ENCODE measurements at places on chromosomes 2 and 18.

DNA sequence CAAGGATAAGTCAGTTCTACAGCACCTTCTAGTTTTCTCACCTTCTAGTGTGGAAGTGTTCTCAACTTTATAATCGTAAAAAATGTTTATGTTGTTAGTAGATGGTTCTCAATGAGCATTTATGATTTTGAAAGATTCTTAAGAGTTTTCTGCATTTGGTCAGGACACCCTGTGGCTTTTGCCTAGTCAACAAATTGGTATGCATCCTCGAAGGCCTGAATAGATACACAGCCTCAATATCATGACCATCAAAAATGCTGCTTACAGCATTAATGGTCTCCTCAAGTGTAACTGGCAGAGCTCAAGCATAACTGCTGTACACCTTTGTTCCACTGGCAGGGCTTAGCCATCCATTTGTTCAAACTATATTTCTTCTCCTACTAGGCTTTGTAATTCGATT lies 96.7 kb downstream of the CRACDL start:
- no peaks in the 10 kb centered on the region for H3K27me3 ChIP-seq
- H3K4me1 ChIP-seq: peaks cover 21% of the 10 kb centered on the region
- DNase-seq: no peak
- no peak overlapping the region for H3K4me3 ChIP-seq

- H3K4me1 ChIP-seq: peaks cover 82% of the 10 kb centered on the region
- H3K27me3 ChIP-seq: peaks cover 3% of the 10 kb centered on the region
- H3K36me3 ChIP-seq: no peaks in the 10 kb centered on the region
- H3K4me3 ChIP-seq: no peak overlapping the region
Measured at GRCh38 chr2:181847702-181848101, 43.8 kb upstream of the ITPRID2 start.

DNA sequence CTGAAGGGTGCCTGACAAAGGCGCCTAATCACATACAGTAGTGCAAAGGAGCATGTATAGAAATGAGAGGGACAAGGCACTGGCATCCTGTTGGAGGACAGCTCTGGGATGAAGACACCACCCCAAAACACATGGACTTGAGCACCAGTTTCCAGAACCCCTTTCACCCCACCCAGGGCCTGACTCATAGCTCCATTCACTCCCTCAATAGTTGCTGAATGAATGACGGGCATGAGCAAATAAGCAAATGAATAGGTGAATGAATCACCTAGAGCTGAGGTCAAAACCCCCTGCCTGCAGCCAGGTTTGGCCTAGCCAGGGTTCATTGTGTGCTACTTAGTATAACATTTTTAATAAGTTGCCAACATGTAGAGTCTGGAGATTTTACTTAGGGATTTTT lies 66.3 kb downstream of the NRP2 start:
- no peak overlapping the region for H3K27ac ChIP-seq
- no peak overlapping the region for H3K4me3 ChIP-seq
- no peak for DNase-seq
- peaks cover 85% of the 10 kb centered on the region for H3K36me3 ChIP-seq
- peaks cover 82% of the 10 kb centered on the region for H3K4me1 ChIP-seq

DNA sequence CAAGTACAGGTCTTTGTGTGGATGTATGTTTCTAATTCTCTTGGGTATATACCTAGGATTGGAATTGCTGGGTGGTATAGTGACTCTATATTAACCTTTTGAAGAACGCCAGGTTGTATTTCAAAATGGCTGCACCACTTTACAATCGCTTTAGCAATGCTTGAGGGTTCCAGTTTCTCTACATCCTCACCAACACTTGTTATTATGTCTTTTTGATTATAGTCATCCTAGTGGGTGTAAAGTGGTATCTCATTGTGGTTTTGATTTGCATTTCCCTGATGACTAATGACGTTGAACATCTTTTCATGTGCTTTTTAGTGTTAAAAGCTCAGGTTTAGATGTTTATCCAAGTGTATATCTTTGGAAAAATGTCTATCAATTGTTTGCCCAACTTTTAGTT lies 39.5 kb downstream of the CTIF start:
- peaks cover 43% of the 10 kb centered on the region for H3K4me1 ChIP-seq
- no peak overlapping the region for H3K4me3 ChIP-seq
- H3K27ac ChIP-seq: no peak overlapping the region
- H3K27me3 ChIP-seq: no peaks in the 10 kb centered on the region
- peaks cover 26% of the 10 kb centered on the region for H3K36me3 ChIP-seq
- DNase-seq: no peak

DNA sequence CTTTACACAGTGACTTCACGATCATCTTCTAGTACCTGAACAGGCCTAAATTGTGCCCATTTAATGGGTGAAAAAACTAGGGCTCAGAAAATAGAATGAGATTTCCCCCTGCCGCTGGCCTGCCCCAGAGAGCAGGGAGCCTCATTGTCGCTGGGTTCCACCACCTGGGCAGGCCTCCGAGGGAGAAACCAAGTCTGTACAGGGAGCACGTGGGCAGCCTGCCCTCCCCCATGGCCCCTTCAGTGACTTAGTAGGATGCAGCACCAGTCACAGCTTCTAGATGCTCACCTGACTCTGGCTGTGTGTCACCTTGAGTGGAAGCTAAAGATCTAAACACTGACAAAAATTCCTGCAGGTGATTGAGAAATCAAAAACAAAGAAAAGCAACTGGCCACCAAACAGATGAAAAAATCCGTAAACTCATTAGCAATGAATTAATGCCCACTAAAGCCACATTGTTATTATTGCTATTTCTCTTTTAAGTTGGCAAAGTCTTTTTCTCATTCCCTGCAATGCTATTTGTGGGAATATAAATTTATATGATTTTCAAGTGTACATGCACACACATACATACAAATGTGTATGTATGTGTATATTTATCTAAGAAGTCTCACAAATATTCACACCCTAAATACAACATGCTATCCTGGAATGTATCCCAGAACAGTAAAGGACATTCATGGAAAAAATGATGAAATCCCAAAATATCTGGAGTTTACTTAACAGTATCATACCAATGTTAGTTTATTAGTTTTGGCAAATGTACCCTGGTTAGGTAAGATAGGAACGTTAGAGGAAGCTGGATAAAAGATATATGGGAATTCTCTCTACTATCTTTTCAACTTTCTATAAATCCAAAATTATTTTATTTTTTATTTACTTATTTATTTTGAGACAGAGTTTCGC lies 18.7 kb upstream of the ASPRV1 start:
- no peaks in the 10 kb centered on the region for H3K36me3 ChIP-seq
- H3K27ac ChIP-seq: no peak overlapping the region

- no peak for DNase-seq
- H3K4me3 ChIP-seq: no peak overlapping the region
- no peaks in the 10 kb centered on the region for H3K4me1 ChIP-seq
- no peak overlapping the region for H3K27ac ChIP-seq
Measured at GRCh38 chr2:7748717-7749415, 831.7 kb downstream of the RNF144A start.

GRCh38 chr2:182066400-182067087 lies 80.9 kb downstream of the PPP1R1C start:
- no peak for DNase-seq
- no peak overlapping the region for H3K27ac ChIP-seq
- H3K36me3 ChIP-seq: no peaks in the 10 kb centered on the region
- no peaks in the 10 kb centered on the region for H3K27me3 ChIP-seq
- no peak overlapping the region for H3K4me3 ChIP-seq
- no peaks in the 10 kb centered on the region for H3K4me1 ChIP-seq

GRCh38 chr18:45666520-45666919 lies 51.2 kb downstream of the SLC14A2 start:
- no peak for DNase-seq
- H3K4me3 ChIP-seq: no peak overlapping the region
- no peaks in the 10 kb centered on the region for H3K36me3 ChIP-seq
- no peak overlapping the region for H3K27ac ChIP-seq

DNA sequence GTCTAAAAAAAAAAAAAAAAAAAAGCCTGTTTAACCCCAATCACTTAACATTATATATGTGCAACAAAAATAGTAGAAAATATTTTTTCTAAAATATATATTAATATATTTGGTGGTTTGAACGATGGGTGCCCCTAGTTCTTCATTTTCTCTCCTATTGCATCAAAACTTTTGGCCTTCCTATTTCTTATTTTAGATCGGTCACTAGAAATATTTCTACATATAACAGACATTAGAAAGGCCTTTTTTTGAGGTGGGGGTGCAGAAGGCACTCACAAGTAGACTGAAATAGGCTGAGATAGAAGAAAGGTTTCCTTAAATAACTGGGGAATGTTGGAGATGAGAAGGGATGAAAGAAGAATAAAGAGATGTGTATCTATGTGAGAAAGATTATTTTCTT lies 49.3 kb upstream of the AP1S3 start:
- H3K4me1 ChIP-seq: no peaks in the 10 kb centered on the region
- H3K36me3 ChIP-seq: peaks cover 67% of the 10 kb centered on the region
- H3K27ac ChIP-seq: no peak overlapping the region
- DNase-seq: no peak
- no peak overlapping the region for H3K4me3 ChIP-seq
- H3K27me3 ChIP-seq: no peaks in the 10 kb centered on the region

- no peaks in the 10 kb centered on the region for H3K4me1 ChIP-seq
- no peaks in the 10 kb centered on the region for H3K36me3 ChIP-seq
- peak; percentile 41 for DNase-seq
Measured at GRCh38 chr2:197786010-197786877, 1.1 kb upstream of the BOLL start.
